ENCODE measurements at places on chromosomes 13 and 19.

- DNase-seq: no peak
These were observed 29.0 kb upstream of the ZNF564 start for GRCh38 chr19:12580180-12580694.

DNA sequence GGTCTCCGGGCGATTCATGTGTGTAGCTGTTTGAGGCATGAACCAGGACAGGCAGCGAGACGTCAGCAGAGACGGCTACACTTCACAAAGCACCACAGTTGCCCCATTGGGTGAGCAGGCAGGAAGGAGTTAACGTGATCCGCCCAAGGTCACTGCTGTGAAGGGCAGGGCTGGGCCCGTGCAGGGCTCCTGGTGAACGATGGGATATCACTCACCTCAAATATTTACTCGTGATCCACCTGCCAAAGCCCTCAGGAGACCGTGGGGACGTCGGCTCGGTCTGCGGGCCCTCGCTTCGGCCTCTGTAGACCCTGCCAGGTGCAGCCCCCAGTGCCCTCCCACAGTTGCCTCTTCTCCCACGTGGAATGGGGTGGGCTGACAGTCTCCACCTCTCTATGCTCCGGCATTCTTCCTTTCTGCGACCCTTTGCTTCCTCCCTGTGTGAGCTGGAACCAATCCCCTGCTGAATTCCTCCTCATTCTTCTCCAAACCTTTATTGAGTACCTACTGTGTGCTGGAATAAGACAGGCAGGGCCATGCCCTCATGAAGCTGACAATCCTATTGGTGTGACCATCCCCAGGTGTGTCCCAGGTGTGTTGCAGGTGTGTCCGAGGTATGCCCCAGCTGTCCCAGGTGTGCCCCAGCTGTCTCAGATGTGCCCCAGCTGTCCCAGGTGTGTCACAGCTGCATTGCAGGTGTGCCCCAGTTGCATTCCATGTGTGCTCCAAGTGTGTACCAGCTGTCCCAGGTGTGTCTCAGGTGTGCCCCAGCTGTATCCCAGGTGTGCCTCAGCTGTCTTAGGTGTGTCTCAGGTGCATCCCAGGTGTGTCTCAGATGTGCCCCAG, 2.0 kb upstream of the GRK1 start:
- no peak for DNase-seq

DNA sequence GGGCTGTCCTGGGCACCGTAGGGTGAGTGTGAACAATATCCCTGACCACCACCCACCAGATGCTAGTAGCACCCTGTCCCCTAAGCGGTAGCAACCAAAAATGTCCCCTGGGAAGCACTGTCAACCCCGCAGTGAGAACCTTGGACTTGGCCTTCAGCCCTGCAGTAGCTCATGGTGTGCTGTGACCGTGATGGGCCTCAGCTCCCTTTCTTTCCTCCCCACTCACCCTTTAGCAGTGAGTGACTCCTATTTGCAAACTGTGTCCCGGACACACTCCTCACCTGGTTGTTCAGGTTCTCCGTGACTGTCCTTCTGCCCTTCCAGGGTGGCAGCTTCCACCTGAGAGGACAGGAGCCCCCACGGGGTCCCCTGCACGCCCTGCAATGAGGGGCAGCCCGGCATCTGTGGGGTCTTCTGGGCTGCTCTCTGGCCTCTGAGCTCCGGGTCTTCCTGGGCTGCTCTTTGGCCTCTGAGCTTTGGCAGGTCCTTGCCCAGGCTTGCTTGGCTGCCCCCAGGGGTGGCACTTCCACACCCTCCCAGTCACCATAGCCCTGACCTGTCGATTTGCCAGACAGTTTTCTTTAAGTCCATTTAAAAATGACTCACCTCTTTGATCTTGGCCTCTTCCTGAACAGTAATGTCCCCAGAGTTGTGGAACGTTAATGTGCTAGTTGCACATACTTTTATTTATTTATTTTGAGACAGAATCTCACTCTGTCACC, 3.8 kb downstream of the KDM4B start:
- DNase-seq: peak; percentile 29

DNA sequence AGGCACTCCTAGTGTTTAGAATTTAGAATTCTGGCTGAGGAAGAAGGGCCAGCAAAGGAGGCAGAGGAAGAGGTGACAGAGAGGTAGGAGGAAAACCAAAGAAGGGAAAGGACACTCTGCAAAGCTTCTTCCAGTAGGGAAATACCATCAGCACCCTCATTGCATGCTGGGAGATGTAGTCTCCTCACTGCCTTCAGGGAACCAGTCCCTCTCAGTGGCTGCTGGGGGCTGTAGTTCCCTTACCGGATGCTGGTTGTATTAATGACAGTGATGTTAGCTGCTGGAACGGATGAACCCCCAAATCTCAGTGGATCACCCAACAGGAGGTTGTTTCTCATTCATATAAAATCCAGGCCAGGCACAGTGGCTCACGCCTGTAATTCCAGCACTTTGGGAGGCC, 10.1 kb downstream of the GRIN2D start:
- peak; percentile 71 for DNase-seq

- no peak for DNase-seq
These were observed 37.1 kb downstream of the ANKRD10 start for GRCh38 chr13:110877737-110878258.

GRCh38 chr13:100828226-100828625, 153.6 kb upstream of the TMTC4 start:
- no peak for DNase-seq

DNA sequence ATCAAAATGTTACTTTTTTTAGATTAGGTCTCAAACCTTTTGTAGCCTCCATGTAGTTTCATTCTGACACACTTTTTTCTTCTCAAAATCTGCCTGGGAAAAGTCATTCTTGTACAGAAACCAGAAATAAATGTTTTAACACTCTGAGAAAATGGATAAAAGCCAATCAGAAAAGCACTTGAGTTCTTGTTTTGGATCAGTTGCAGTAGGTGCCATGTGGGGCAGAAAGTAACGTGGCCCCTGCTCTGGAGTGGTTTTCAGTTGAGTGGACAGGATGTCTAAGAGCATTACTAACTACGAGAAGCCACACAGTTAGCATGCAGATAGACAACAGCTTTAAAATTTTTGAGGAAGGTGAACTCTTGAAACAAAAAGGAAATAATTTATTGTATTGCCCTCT, 19.1 kb downstream of the GPR183 start:
- DNase-seq: peak; percentile 78

DNA sequence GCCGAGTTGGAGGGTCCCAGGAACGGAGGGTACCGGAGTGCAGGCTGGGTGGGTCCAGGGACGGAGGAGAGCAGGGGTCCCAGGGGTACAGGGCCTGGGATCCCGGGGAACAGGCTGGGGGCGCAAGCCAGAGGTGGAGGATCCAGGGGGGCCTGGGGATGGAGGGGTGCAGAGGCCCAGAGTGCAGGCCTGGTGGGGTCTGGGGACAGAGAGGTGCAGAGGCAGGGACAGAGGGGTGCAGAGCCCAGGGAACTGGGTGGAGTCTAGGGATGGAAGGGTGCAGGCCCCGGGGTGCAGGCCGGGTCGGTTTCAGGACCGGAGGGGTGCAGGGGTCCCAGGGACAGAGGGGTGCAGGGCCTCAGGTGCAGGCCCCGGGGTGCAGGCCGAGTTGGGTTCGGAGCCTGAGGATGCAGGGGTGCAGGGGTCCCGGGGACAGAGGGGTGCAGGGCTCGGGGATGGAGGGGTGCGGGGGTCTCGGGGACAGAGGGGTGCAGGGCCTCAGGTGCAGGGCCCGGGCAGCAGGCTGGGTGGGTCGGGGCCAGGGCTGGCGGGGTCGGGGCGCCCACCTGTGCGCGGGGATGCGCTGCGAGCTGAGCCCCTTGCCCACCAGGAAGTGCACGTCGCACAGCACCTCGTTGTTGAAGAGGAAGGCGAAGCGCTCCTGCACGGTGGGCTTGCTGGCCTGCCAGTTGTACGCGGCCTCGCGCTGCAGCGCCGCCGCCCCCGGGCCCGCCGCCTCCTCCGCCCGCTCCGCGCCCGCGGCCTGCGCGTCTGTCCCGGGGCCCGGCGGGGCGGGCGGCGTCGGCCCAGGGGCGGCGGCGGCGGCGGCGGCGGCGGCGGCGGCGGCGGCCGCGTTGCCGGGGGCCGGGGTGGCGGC, 545 bp downstream of the BTBD2 start:
- DNase-seq: no peak

DNA sequence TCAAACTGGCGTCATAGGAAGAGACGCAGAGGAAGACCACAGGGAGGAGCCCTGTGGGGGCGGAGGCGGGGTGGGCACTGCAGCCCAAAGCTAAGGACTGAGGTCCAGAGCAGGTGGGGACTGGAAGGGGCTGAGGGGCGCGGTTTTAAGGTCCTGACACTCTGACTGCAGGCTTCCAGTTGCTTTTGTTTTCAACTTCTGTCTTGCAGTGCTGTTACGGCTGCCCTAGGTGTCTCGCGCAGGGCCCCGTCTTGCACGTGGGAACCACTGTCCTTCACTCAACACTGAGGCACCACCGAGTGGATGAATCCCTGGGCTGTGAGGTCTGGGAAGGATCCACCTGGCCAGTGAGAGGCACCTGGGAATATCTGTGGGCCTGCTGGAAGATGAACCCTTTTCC, 76.0 kb downstream of the TEX29 start:
- DNase-seq: no peak

GRCh38 chr13:35675651-35676050, 199.2 kb upstream of the MAB21L1 start:
- DNase-seq: no peak

GRCh38 chr13:93007928-93008327, 218.7 kb upstream of the GPC6 start:
- DNase-seq: no peak

GRCh38 chr19:41541990-41542584, 33.9 kb upstream of the CEACAM21 start:
- DNase-seq: peak; percentile 81

- DNase-seq: no peak
These were observed 11.7 kb upstream of the CASP14 start for GRCh38 chr19:15037586-15037985.

- DNase-seq: no peak
These were observed 16.4 kb downstream of the HDGFL2 start for GRCh38 chr19:4488496-4488895.

DNA sequence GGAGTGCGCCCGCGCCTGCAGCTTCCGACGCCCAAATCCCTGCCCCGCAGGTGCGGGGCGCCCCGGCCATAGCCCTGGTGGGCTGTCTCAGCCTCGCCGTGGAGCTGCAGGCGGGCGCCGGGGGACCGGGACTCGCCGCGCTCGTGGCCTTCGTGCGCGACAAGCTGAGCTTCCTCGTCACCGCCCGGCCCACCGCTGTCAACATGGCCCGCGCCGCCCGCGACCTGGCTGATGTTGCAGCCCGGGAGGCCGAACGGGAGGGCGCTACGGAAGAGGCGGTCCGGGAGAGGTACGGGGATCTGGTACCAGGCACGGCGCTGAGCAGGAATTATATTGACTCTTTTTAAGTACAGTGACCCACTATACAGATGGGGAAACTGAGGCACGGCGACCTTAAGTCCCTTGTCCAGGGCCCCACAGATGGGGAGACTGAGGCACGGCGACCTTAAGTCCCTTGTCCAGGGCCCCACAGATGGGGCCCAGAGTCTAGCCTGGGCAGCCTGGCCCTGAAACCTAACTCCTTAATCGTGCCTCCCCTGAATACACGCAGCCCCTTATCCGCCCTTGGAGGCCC, 586 bp downstream of the MRI1 start:
- DNase-seq: peak; percentile 62

DNA sequence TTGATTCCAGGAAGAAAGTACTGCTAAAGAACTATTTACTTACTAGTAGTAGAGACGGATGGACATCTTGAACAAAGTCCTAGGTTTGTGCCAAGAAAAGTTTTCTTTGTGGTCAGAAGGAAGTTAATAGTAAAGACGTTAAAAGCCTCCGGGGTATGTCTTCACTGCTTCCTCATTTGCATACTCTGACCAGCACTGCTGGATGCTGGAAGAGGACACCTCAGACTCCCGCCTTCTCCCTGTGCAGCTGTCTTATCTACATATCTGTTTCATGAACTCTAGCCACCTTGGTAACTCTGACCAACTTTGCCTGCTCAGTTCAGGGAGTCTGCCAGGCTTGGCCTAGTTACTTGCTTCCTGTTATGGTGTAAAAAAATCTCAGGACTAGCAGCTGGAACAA, 1109.1 kb upstream of the MIR17HG start:
- no peak for DNase-seq

DNA sequence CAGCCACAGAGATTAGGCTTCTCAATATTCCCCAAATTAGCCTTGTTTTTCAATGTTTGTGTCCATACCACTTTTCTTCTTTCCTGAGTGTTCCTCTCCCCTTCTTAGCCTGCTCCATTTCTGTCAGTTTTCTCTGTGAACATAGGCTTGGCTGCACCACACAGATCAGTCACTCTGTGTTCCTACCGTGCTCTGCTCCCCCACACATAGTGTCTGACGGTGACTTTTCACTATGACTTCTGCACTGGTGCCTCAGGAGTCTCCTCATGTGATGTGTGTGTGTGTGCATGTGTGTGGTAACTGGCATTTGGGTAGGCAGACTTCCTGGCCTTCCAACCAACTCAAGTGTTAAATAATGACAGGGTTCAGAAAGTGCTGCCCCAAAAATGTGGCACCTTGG, 47.9 kb upstream of the MYCBP2 start:
- no peak for DNase-seq

DNA sequence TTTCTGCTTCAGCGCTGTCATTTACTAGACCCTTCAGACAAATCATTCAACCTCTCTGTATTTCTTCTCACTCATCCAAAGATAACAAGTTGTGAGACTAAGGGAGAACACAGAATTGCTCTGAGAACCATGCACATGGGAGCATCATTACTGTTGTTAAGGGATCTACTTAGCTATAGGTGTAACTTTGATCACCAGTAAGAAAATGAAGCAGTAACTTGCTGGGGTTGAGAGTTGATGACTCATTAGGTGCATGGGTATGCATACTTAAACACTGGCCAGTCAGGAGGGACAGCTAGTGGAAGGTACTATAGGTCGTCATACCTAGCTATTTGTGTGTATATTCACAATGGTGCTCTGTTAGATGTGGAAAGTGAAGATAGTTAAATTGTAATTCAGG, 61.5 kb downstream of the B3GLCT start:
- DNase-seq: no peak

DNA sequence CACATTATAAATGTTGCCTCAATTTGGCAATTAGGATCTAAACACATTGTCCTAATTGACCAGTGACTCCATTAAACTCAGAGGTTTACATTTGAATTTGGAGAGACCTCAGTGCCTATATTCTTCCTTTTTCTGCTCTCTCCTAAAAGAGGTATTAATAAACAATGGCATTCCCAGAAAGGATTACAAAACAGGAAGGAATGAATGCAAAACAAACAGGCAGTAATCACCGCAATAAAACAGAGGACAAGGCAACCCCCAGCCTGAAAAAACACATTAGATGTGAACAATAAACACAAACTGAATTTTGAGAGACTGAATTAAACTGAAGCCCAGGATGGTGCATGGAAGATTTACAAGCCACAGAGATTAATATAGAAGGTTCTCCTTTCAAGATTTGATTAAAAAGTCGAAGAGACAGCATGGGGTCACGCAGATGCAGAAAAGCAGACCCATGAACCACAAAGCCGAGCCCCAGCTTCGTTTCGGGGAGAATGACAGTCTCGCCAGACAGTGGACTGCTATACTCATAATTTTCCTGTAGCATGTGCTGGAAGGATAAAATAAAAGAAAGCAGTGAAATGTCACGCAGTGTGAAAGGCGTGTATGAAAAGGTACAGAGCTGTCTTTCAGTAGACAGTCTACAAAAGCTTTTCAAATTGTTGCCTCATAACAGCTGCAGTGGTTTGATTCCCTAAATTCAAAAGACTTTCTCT, 503.0 kb downstream of the LIG4 start:
- DNase-seq: no peak

All from natural killer cell treated with Interleukin-12 subunit alpha and Interleukin-12 subunit beta and Interleukin-15 and Interleukin-18, amount 100 ng/mL, for 72 hours (primary cell).